T-cell (primary cell): ENCODE measurements at places on chromosomes 7 and 10. TPM values are rescaled to one million over a fixed set of nuclear protein-coding genes. Genes with fewer than 3 reads are reported as not detected.

Gene ATP6V0E2
- total RNA-seq, result 61.8 TPM

Gene BAIAP2L1
- 1.5 TPM for total RNA-seq

Gene FEZF1
- total RNA-seq, result not detected

Gene ELFN1
- total RNA-seq, result 0.07 TPM

Gene C10orf67
- not detected for total RNA-seq

Gene COL17A1
- not detected for total RNA-seq

Gene IFIT1B
- total RNA-seq, result not detected

DNA sequence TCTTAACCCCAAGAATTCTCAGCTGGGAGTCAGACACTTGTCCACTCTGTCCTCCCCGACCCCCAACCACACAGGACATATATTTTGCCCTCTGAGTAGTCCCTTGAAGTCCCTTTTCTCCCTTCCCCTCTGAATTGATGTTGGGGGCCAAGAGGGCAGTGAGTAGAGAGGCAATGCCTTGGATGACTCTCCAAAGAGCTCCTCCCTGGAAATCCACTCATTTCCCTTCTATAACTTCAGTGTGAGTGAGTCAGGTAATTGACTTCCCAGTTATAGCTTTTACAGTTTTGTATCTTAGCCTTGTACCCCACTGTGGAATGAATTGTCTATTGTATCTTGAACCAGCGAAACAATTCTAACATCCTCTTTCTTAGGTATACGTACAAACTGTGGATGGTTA is 9.2 kb upstream of the ODAD2 start:
- DNase-seq, result no peak

GRCh38 chr10:99345350-99345749 is 16.2 kb downstream of the CNNM1 start:
- no peak for DNase-seq

GRCh38 chr7:72335561-72336381 is 76.4 kb downstream of the CALN1 start:
- DNase-seq, result no peak

GRCh38 chr7:149281508-149282330 is 19.7 kb downstream of the ZNF783 start:
- DNase-seq, result no peak

- DNase-seq, result no peak
Observed at GRCh38 chr7:7861211-7861633, 107.4 kb upstream of the GLCCI1 start.

DNA sequence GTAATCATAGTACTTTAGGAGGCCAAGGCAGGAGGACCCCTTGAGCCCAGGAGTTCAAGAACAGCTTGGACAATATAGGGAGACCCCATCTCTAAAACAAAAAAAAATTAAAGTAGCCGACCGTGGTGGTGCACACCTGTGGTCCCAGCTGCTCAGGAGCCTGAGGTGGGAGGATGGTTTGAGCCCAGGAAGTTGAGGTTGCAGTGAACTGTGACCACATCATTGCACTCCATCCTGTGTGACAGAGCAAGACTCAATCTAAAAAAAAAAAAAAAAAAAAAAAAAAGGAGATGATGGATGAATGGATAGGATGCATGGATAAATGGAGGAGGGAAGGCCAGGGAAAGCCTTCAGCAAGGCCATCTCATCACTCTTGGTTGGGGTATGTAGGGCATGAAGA is 33.4 kb upstream of the BMPR1A start:
- no peak for DNase-seq

- DNase-seq, result no peak
Observed at GRCh38 chr7:154837622-154838021, 165.3 kb downstream of the PAXIP1 start.

DNA sequence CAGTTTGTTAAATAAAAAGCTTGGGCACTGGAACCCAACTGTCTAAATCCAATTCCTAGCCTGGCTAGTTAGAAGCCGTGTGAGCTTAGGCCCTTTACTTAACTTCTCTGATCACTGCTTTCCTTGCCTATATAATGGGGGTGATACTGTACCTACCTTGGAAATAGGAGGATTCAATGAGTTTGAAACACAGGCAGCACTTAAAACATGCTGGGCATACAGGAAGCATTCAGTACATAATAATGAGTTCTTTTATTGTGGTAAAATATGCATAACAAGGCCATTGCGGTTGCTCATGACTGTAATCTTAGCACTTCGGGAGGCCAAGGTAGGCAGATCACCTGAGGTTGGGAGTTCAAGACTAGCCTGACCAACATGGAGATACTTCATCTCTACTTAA is 47.4 kb upstream of the SEPHS1 start:
- no peak for DNase-seq

GRCh38 chr7:100267648-100268047 is 39.9 kb upstream of the SPDYE3 start:
- DNase-seq, result no peak

GRCh38 chr7:158431941-158432347 is 155.7 kb downstream of the PTPRN2 start:
- no peak for DNase-seq

DNA sequence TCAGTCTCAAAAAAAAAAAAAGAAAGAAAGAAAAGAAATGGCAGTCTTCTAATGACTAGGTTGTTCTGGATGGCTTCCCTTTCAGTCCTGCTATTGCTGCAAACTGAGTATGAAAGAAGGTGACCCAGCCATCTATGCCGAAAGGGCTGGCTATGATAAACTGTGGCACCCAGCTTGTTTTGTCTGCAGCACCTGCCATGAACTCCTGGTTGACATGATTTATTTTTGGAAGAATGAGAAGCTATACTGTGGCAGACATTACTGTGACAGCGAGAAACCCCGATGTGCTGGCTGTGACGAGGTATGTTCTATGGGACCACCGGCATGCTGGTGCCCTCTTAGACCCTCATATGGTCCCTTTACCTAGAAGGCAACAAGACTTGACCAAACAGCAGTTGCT is 41.3 kb downstream of the TES start:
- DNase-seq, result no peak

DNA sequence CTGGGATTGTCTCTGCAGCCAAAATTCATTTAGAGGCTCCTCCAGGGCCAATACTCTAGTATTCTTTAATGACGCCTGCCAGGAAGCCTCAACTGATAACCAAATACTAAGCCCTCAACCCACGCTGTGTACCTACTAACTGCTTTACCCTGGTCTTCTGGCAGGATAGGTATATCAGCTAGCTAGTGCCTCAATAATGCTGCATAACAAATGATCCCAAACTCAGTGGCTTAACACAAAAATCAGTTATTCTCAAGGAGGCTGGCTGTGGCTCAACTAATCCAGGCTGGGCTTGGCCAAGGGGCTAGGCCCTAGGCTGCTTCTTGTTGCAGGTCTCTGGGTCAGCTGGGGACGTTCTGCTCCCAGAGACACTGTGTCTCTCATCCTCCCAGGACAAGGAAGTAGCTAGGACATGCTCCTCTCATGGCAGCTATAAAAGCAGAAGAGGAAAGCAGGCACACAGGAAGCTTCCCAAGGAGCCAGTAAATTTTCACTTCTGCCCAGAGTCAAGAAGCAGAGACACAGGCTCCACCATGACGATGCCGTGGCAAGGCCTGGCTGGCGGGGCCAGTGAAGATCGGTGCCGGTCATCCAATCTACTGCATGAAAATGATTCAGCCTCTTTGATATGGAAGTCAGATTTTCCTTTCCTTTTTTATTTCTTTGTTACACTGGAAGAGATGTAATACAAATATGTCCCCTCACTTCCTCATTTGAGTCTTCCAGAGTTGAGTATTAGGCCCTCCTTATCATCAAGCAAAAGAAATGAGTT is 28.6 kb upstream of the COL13A1 start:
- no peak for DNase-seq

DNA sequence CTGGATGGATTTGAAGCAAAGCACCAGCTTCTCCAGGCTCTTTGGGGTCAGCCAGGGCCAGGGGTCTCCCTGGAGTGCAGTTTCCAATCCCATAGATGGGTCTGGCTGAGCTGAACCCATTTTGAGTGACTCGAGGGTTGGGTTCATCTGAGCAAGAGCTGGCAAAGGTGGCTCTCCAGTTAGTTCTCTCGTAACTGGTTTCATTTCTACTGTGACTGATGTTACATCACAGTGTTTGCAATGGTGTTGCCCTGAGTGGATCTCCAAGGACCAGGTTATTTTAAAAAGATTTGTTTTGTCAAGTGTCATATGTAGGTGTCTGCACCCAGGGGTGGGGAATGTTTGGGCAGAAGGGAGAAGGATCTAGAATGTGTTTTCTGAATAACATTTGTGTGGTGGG is 14.2 kb downstream of the LEP start:
- no peak for DNase-seq

GRCh38 chr7:122482212-122482611 is 177.7 kb upstream of the FEZF1 start:
- DNase-seq, result no peak

GRCh38 chr10:29849886-29850285 is 209.5 kb downstream of the JCAD start:
- DNase-seq, result no peak

DNA sequence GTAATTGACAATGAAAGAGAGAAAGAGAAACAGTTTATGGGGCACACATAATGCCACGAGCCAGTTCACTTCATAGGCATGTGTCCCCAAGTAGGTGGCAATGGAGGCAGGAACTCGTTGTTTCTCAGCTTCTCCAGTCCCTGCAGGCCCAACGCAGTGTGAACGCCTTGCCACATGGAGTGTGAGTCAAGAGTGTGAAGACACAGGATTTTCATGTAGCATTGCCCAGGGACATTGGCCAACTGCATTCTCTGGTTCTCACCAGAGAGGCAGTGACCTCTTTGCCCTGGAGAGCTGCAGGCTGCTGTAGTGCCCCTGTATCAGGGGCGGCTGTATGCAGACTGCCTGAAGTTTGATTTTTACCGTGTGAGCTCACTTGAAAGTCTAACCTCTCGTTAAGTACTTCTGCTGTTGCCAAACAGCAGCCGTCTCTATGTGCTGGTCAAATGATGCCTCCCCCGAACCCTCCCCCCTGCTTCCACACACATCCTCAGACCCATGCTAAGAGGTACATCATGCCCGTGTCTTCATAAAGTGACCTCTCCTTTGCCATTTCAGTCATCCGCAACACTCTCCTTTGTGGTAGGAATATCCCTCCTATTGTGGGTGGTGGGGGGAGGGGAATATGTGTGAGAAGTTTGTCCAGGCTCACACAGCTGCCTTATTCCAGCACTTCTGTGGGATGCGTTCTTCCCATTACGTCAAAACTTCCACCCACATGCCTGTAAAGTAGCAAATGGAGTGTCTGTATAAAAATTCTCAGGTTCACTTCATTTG is 12.7 kb downstream of the LRRC18 start:
- DNase-seq, result no peak

- DNase-seq, result no peak
Observed at GRCh38 chr7:139714163-139714901, 63.5 kb downstream of the HIPK2 start.

- DNase-seq, result no peak
Observed at GRCh38 chr10:16646181-16647059, 124.7 kb upstream of the C1QL3 start.

- no peak for DNase-seq
Observed at GRCh38 chr7:25073451-25073850, 51.6 kb downstream of the CYCS start.

DNA sequence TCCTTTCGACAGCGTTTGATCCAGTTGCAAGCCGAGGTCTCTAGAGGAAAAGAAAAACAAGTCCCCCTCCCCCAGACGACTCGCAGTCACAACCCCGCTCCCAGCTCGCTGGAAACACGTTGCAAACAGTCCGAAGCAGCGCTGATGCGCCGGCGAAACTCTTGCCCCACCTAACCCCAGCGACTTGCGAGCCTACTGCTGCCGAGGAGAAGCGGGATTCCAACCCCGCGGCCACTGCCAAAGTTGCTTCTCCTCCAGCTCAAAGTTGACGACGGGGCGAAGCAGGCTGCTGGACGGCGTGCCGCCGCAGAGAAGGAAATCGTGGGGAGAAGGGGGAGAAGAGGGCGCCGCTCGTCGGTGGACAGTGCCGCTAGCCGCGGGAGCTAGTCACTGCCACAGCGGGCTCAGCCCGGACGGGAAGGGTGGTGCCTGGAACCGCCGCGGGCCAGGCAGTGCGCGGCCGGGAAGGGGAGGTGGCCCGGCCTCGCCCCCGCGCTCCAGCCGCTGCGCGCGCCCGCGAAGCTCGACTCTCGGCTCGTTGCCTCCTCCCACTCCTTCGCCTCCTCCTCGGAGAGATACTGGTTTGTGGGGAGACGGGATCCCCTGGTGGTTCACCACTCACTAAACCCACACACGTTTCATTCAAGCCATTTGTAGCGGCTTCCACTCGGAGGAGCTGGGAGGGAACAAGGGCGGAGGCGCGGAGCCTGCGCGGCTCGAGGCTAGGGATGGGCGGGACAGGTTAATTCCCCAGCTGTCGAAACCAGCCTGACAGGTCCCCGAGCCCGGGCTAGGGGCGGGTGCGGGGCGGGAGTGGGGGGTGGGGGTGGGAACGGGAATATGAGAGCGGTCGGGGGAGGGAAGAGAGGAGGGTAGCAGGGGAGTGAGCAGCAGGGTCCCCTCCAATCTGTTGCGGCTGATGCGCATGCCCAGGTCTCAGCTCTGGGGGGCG is at the start of gene GPR37:
GPR37 (minus strand) TSS at position 392 of the 952 bp plus-strand sequence. CDS start 816 bp downstream, outside the sequence.
- DNase-seq, result no peak

GRCh38 chr7:51233374-51233773 is 83.2 kb downstream of the COBL start:
- no peak for DNase-seq

DNA sequence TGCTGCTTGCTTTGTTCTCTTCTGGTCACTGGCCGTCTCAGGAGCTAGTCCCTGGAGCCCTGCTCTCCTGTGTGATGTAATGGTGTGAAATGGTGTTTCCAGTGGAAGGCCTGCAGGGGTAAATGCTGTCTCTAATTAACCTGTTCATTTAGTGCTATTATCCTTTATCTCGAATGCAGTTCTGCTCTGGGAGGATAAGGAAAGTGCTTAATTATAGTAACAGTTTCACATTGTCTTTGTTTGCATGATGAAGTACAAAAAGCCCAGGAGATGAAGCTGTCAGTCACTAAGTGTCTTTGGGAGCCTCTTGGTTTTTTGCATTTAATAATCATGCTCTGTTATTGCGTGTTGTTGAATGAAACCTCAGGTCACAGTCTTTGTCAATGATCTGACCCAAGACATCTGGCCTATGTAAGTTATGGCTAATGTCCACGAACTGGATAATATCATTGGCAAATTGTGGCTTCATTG is 755.3 kb upstream of the GALNT17 start:
- no peak for DNase-seq

GRCh38 chr10:50508315-50509051 is 115.3 kb downstream of the SGMS1 start:
- no peak for DNase-seq

DNA sequence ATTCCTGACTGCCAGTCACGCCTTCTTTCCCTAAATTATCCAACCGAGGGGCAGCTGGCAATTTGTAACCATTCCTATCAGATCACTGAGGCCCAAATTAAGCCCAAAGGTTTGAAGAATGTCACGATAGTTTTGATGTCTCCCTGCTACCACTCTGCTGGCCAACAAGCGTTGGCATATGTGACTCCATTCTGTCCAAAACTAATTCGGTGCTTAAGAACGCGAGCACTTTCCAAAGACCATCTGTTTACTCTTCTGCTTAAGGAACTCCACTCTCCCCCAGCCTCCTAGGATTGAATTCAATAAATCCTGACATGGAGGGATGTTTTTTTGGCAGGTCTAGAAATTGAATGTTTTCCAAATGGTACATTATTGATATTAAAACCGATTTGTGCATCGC is 131.5 kb upstream of the CTBP2 start:
- no peak for DNase-seq

- DNase-seq, result no peak
Observed at GRCh38 chr7:124940306-124940705, 10.7 kb upstream of the POT1 start.
